ENCODE measurements at places on chromosomes 2 and 18. TPM values are rescaled to one million over a fixed set of nuclear protein-coding genes. Genes with fewer than 3 reads are reported as not detected.

Gene EGR4
- not detected for total RNA-seq

Gene C2orf92
- total RNA-seq, result 3.9 TPM

Gene ATOH8
- 12.9 TPM for total RNA-seq

Gene SERPINB2
- not detected for total RNA-seq

Gene ZNF521
- under 0.01 TPM for total RNA-seq

Gene POTEE
- not detected for total RNA-seq

Gene SCN9A
- total RNA-seq, result 1.0 TPM
